ENCODE measurements at places on chromosomes 7 and 10.

- DNase-seq, result peak; percentile 49
These were observed 166.4 kb downstream of the C7orf25 start for GRCh38 chr7:42745357-42746059.

DNA sequence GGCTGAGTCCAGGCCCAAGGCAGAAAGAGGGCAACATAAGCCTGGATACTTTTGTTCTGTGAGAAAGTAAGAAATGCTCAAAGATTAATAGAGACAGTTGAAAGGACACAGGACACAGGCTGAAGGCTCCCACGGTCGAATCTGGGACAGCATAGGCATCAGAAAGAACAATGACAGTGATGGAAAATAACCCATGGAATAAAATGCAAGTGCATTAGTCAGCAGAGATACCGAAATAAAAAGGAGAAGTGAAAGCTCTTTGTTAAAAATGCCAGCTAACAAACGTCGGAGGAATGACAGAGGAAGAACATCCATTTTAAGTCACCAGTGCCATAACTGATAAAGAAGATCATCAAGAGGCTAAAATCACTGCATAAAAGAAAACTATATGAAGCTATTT is 19.6 kb upstream of the AGAP5 start:
- DNase-seq, result no peak

DNA sequence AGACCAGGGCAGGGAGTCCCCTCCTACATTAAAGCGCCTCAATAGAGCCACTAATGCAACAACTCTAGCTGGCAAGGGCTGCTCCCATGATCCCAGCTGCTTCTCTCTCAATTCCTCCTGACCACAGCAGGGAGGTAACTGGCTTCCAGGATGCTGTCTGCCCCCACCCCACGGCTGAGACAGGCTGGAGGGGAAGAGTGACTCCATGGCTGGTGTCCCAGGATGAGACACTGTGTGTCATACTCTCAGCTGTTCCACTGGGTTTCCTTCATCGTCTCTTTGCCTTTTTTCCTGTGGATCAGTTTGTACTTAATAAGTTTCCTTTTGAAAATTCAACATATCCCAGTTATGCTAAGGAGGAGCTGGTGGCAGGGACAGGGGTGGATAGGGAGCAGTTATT is 27.7 kb upstream of the MYH16 start:
- peak; percentile 83 for DNase-seq

DNA sequence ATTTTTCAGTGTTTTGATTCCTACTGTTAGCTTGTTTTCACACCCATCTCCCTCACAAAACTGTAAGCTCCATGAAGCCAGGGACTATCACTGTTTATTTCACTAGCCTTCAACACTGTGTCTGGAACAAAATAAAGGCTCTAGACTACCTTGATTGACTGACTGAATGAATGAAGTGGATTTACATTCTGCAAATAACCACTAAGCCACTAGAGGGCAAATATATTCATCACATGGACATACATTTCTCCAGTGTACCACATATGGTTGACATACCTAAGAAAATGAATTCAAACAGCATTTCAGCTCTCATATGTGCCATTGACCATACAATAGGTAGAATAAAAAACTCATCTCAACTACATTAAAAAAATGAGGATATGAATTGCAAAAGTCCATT is 185.9 kb downstream of the RAB11FIP2 start:
- peak; percentile 47 for DNase-seq

- DNase-seq, result no peak
These were observed 162.1 kb downstream of the FANK1 start for GRCh38 chr10:126058507-126058906.

GRCh38 chr7:16918288-16918895 is 36.6 kb upstream of the AGR3 start:
- DNase-seq, result peak; percentile 65

Measured in GM23248 (cell line).